Pancreas (tissue), 10 donors: ENCODE measurements at places on chromosomes 2 and 18. TPM values are rescaled to one million over a fixed set of nuclear protein-coding genes. Genes with fewer than 3 reads are reported as not detected.

KIAA1328 gene
- 5.2 TPM for total RNA-seq

DNA sequence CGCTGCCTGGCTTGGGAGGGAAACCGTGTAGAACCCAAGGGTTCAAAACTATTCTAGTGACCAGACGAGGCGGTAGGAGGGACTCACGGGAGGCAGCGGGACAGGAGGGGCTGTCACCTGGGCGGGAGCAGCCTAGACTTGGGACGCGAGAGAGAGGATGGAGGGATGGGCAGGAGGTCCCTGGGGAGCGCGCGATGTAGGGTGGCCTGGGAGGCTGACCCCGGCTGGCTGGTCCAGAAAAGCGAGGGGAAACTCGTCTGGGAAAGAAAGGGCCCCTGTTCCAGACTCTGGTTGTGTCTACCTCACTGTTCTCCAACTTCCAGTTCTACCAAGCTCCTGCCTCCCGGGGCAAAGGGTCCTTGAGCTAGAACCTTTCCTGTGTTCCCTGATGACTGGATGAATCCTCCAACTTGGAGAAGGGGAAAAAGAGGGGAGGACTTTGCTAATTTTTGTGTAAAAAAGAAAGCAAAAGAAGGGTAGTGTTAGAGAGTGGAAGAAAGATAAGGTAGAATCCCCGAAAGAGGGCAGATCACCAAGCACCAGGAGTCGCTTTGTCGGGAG is 1.4 kb downstream of the DOK6 start:
- DNase-seq = no peak

DNA sequence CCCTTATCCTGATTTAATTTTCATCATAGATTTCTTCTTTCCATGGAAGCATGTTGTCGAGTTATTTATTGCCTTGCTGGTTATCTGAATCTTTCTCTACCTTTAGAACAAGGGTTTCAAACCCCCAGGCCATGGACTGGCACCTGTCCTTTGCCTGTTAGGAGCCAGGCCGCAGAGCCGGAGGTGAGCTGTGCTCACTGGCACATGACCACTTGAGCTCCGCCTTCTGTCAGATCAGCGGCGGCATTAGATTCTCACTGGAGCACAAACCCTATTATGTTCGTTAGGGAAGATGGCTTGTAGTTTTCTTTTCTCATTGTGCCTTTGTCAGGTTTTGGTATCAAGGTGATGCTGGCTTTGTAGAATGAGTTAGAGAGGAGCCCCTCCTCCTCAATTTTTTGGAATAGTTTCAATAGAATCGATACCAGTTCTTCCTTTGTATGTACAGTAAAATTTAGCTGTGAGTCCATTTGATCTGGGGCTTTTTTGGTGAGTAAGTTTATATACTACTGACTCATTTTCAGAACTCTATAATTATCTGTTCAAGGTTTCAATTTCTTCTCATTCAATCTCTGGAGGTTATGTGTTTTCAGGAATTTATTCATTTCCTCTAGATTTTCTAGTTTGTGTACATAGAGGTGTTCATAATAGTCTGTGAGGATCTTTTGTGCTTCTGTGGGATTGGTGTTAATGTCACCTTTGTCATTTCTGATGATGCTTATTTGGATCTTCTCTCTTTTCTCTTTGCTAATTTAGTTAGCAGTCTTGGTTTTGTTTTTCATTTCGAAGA is 668.0 kb upstream of the FAM98A start:
- DNase-seq = no peak

KCNK3 gene
- total RNA-seq = 34.1 TPM

TUBA3E gene
- not detected for total RNA-seq

- DNase-seq = no peak
These were observed 94.5 kb downstream of the LAMA1 start for GRCh38 chr18:7023063-7023580.

DNA sequence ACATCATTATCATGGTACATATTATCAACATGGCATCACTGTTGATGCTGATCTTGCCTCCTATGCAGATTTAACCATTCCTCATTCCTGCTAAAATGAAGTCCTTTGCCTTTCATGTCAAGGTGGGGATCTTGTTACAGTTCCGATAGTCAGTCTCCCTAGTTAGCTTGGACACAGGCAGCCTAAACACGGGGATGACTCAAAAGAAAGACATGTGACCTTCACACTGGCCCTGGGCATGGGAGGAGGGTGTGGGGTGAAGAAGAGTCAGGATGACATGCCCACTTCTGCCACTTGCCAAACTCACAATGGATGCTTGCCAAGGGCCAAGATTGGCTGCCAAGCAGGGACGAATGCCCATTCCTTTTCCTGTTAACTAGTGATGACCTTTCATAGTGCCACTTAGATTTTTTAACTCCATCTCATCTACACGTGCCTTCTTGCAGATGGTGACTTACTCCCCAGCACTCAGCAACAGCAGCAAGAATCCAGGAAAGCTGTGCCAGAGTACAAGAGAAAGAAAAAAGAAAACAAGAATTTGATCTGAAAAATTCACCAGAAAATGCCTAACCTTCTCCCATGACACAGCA is 13.9 kb upstream of the SLC1A4 start:
- DNase-seq = no peak

NFE2L2 gene
- total RNA-seq = 20.8 TPM

GRCh38 chr2:40416486-40416885 is 35.4 kb downstream of the SLC8A1 start:
- no peak for DNase-seq

- no peak for DNase-seq
These were observed 17.5 kb upstream of the LIPG start for GRCh38 chr18:49544362-49544761.

DNA sequence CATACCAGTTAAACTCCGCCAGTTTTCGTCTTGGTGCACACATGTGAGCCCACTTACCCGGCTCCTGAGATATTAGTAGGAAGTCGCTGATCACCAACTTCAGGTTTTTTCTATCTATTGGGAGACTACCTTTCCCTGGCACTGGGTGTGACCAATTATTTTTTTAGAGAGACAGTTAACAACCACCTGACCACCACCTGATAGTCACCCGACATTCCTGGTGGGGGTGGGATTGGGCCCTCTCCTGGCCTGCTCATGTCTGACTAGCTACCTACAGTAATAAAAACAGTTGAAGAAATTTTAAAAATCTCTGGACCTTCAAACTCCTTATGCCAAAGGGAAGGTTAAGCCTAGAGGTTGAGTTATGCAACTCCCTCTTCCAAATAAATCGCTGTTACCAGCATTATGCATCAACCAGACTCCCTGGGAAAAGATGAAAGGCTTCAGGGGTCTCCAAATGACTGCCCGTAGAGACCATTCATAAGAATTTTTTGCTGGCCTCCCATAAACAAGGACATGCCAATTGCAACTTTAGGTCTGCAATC is 27.8 kb downstream of the CREG2 start:
- no peak for DNase-seq

DNA sequence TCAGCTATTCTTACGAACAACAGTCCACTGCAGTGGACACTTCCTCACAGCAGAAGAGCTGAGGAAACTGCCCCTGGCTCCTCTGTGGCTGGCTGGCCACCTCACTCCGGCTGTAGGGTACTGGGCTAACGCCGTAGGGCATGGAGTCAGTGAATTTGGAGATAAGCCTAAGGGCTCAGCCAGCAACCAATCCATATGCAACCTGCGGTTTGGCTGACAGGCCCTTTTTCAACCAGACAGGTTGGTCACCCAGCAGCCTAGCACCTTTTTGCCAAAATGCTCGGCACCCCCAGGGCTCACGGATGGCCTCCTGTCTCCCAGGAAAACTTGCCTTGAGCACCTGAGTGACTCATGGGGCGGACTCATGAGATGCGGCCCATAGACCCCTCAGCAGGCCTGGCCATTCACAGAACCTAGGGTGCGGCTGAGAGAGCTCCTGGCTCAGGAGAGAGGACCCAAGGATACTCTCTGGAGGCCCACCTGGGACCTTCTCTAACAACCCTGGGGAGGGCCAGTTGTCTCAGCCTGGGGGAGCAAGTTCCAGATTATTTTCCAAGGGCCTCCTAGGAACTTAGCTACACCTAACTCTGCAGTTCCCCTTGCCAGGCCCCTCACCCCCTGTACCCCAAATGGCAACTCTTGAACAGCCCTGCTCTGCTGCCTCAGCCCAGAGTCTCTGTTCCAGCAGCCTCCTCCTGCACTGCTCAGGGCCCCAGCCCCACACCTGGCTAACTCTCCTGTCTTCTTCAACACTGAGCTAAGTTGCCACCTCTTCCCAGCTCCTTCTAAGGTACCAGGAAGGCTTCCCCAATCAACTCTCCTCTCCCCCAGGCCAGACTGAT is 252.1 kb downstream of the CYP26B1 start:
- no peak for DNase-seq

DNA sequence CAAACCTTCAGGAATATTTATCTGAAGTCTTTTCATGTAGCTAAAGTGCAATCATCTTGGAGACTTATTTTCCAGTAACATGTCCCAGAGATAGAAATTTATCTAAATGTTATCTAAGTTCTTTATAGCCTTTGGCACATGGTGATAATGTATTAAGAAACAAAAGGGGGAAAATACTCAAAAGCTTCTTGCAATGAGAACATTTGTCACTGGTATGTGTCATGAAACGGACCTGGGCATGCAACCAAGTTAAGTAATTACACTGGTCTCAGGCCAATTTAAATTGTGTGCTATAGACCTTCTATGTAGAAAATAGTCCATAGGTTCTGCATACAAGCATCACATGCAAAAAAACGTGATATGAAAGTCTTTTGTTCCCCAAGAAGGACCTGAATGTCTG is 136.2 kb downstream of the SLC8A1 start:
- DNase-seq = no peak
